ENCODE measurements at places on chromosomes 2 and 18.

DNA sequence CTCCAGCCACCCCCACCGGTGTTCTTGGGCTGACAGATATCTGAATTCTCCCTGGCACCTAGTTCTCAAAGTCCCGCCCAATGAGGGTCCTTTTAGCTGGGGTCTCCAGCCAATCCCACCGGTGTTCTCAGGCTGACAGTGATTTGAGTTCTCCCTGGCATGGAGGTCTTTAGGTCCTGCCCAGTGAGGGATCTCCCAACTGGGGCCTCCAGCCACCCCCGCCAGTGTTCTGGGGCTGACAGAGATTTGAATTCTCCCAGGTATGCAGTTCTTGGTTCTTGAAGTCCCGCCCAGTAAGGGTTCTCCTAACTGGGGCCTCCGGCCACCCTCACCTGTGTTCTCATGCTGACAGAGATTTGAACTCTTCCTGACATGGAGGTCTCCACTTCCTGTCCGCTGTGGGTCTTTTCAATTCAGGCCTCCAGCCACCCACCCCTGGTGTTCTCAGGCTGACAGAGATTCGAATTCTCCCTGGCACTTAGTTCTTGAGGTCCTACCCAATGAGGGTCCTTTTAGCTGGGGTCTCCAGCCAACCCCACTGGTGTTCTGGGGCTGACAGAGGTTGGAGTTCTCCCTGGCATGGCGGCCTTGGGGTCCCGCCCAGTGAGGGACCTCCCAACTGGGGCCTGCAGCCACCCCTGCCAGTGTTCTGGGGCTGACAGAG lies 154.6 kb downstream of the ANKRD36 start:
- no peak for DNase-seq

DNA sequence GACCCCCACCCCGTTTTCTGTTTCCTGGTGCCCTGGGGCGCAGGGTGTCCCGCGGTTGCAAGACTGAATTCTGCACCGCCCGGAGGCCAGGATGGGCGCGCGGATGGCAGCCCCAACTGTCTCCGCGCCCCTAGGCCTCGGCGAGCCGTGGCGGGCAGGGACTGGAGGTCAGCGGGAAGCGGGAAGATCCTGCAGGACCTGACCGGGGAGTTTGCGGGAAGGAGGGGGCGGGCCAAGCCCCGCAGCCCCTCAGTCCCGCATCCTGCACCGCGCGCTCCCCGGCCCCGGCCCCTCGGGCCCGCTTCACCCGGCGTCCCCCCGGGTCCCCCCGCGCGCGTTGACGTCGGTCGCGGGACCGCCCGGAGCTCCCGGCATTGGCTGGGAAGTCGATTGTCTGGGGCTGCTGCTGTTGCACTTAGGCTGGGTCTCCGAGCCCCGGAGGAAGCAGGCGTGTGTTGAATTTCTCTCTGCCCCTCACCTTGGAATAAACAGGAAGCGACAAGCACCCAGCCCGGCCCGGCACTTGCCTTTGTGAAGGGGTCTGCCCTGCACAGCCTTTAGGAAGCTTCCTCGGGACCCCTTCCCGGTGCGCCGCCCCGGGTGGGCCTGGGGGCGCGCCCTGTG lies at the start of gene LDLRAD4:
Gene LDLRAD4, plus strand, starts transcription at position 393 of the 624 bp plus-strand sequence.
- peak; percentile 48 for DNase-seq

DNA sequence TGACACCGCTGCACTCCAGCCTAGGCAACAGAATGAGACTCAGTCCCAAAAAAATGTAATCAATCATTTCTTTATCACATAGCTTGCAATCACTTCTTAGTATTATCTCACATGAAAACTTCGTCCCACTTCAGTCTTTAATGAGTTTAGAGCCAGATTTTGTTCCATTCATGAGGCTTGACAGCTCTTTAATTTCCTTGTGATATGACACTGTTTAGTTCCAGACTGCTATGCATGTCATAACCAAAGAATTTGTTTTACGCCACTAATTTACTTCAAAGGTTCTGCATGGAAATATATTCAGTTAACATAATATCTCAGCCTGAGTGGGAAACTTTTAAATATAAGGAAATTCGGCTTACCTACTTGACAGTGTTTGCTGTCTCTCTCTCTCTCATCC lies 113.1 kb downstream of the ZNF532 start:
- DNase-seq: no peak

DNA sequence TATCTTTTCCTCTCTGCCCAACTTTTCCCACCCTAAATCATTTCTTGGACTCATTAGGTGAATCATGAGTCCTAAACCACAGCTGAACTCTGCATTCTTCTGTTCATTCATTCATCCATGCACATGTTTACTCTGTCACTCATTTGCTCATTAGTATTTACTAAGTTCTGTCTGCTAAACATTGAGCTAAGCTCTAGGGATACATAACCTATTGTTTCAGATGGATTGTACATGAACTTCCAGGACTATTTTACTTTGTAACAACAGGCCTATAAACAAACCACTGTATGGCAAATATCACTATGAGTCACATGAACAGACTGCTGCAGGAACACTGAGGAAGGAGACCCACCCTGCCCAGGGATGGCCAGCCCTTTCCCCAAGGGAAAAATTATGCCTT lies 14.6 kb upstream of the DYNC2LI1 start:
- no peak for DNase-seq

DNA sequence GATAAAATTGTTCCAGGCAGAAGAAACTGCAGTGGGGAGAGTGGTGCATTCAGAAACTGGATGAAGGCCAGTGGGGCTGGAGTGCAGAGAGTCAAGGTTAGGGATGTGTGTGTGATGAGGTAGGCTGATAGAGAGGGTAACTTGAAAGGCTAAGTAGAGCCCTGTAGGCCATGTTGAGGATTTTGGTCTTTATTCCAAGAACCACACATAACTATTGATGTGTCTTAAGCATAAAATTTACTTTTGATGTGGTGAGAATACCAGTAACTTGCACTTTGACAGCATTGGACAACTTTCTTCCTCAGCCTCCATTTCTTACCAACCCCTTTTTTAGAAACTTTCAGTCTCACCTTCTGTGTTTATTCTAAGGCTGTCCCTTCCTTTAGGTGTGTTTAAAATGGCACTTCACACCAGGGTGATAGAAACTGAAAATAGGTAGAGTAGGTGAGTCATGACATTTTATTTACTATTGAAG lies 22.6 kb downstream of the MTX2 start:
- DNase-seq: no peak

All from activated CD8-positive, alpha-beta T cell treated with anti-CD3 and anti-CD28 coated beads, Interleukin-2, amount 10 ng/mL, durations not matched to agents 7 days and 5 days (primary cell).